ENCODE measurements at places on chromosomes 13 and 19.

- DNase-seq = peak; percentile 92
Measured at GRCh38 chr19:13060964-13061927, 41.4 kb downstream of the LYL1 start.

GRCh38 chr19:43306097-43306496 is 36.8 kb upstream of the PSG9 start:
- DNase-seq = no peak

GRCh38 chr13:66353664-66354063 is 876.5 kb downstream of the PCDH9 start:
- DNase-seq = no peak

- DNase-seq = no peak
Measured at GRCh38 chr13:102872531-102872930, 26.7 kb downstream of the ERCC5 start.

GRCh38 chr13:73451221-73452029 is 392.6 kb downstream of the KLF5 start:
- DNase-seq = no peak

DNA sequence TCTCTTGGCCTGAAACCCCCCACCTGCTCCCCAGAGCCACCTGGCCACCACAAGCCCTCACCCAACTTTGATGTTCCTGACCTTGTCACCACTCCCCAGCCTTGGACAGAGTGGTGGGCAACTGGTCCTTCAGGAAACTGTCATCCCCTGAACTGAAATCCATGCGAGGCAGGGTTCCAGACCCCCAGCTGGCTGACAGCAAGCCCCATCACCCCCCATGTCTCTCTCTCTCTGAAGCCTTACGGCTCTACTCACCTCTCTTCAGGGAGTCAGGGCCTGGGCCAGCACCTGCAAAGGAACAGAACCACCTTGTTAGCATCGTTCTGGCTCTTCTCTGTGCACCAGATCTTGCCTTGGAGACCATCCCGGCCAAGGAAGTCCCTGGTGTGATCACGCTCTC is 2.6 kb downstream of the LRFN1 start:
- DNase-seq = no peak

DNA sequence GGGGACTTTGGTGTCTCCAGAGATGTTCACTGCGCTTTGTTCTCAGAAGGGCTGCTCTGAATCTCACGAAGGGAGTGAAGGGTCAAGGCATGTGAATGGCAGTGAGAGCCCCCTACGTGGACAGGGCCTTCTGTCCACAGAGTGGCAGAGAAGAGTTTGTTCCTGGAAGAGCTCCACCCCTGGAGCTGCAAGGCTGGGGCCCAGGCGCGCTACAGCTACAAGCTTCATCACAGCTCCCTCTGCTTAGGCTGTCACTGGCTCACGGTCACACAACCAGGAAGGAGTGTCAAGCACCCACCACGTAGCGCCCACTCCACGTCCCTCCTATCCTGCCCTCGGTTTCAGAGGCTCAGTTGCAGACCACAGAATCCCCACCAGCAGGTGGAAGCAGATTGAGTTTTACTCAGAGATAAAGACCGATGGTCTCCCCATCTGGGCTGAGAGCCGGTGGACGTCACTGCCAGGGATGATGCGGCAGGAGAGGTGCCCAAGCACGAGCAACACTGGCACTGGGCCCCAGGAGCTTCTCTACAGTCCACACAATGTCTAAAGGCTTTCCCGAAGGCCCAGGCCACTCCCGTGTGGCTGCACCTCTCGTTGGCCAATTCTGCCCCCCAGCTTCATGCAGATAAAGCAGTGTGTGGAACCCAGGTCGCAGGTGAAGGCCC is 23.0 kb upstream of the TFDP1 start:
- DNase-seq = no peak

DNA sequence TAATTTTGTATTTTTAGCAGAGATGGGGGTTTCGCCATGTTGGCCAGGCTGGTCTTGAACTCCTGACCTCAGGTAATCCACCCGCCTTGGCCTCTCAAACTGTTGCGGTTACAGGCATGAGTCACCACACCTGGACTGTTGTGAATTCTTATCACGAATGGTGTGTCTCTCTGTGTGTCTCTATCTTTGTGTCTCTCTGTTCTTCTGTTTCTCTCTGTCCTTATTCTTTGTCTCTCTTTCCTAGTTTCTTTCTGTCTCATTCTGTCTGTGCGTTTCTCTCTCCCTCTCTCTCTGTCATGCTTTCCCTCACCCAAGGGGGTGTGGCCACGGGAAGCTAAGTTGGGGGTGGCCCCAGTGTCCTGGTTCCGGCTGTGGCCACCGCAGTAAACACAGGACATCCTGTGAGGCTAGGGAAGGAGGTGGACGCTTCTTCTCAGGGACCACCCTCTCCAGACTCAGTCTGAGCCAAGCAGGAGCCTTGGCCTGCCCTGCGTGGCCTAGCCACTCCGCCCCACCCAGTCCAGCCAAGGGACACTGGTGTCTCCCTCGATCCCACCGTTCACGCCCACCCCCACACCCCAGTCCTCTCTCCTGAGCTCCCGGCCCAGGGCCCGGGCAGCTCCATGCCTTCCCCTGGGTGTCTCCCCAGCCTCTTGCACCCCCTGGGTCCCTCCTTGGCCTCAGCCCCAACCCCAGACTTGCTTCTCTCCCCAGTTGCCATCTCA is 3.9 kb upstream of the PRX start:
- no peak for DNase-seq

DNA sequence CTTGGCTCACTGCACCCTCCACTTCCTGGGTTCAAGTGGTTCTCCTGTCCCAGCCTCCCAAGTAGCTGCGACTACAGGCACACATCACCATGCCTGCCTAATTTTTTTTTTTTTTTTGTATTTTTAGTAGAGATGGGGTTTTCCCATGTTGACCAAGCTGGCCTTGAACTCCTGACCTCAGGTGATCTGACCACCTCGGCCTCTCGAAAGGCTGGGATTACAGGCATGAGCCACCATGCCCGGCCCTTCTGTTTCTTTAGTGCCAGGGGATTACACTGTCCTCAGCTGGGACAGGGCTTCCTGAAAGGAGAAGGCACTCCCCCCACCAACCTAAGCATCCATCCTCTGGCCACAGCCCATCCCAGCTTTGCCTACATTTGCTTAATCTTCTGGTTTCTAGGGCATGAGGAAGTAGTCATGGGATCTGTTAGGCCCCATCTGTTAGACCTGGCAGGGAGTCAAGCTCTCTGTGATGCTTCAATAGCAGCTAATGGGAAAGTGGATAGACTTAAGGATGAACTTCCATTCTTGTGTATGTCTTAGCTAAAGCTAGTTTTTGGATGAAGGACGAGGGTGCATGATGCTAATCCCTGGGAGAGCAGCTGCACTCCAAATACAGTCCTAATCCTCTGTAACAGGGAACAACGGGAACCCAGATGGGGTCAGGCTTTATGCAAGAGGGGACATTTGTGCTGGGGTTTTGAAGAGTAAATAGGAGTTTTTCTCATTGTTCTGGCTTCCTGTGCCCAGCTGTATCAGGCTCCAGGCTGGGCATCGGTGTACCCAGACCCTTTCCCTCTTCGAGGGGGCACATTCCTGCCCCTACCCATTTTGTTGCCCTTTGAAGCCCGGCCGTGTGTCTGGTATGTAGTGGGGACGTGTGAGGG is 2.6 kb downstream of the VAV1 start:
- no peak for DNase-seq

- no peak for DNase-seq
Measured at GRCh38 chr13:109836629-109837607, 50.5 kb upstream of the IRS2 start.

DNA sequence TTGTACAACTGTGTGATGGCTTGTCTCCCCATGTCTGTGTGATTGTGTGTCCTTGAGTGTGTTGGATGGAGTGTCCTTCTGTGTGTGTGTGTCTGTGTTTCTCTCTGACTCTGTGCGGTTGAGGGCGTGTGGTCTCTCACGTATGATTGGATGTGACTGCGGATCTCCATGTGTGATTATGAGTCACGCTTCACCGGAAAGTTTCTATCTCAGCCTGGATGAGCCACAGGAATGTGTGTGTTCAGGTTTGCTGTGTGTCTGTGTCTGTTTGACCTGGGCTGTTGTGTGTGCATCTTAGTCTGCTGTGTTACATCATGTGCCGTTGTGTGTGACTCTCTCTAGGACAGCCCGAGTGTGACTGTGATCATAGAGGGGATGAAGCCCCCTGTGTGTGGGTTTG is 15.5 kb upstream of the ZNF835 start:
- no peak for DNase-seq

DNA sequence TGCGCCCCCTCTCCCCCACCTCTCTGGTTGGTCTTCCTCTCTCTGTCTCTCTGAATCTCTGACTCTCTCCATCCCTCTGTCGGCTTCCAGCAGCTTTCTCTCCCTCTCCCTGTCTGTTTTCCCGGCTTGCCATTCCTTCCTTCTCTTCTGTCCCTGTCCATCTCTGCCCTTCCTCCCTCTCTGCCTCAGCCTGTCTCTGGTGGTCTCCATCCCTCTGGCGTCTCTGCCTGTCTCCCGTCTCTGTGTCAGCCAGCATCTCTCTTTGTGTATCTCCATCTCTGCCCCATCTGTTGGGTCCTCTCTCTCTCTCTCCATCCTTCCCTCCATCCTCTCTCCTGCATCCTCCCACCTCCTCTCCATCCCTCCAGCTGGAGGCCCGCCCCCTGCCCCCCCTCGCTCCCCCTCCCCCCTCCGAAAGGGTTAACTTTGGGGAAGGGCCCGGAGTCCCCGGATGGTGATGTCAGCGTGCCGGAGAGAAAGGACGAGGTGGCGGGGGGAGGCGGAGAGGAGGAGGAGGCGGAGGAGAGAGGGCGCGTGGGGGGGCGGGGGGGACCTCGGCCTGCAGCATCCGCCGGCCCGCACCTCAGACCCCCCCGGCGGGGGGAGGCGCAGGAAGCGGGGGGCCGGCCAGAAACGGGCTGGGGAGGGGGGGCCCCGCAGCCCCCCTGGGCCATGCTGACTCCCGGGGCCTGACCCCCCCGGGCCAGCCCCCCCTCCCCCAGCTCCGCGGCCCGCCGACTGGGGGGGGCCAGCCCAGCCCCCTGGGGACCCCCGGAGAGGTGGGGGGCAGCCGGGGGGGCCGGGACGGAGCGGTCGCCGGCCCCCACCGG is at the start of gene BRSK1:
TSS of gene BRSK1 (plus strand) at position 450 of the 830 bp plus-strand sequence. CDS start 446 bp downstream, outside the sequence.
- peak; percentile 91 for DNase-seq

DNA sequence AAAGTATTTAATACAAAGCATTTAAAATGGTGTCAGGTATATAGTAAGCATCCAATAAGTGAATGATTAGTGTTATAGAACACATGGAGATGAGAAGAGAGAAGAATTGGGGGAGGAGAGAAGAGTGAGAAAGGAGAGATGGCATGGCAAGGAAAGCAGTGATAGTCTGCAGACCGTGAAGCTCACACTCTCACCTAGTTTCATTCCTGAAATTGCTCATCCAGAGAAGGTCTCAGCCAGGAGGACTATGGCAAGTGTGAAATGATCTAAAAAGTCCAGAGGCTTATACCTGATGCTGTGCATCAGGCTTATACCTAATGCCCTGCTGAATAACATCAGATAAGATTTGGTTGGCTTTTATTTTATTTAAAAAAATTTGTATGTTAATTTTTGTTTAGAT is 351.6 kb upstream of the KLF12 start:
- DNase-seq = no peak

DNA sequence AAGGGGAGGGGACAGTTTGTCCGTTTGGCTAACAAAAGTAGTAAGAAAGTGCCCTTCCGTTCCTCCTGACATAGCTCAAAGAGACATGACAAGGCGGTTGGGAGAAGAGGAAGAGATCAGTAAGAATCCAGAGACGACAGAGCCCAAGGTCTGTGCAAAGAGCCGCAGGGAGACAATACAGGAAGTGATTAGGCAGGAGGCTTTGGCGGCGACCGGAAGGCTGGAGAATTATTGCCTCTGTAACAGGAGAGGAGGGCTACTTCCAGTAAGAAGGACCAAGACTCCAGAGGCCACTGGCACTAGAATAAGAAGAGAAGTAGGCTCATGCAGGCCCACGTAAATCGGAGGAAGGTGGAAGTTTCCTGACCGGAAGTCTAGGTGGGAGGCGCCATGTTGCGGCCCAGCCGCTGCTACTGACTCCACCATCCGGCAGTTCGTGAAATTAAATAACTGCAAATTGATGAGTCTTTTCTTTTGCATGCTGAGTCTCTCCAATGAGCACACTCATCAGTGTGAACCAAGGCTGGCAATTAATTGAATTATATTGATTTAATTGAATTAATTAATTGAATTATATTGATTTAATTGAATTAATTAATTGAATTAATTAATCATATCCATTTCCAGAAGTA is 9.9 kb downstream of the RFX2 start:
- DNase-seq = no peak

GRCh38 chr13:64130171-64130570 is 2714.5 kb upstream of the PCDH20 start:
- DNase-seq = no peak

DNA sequence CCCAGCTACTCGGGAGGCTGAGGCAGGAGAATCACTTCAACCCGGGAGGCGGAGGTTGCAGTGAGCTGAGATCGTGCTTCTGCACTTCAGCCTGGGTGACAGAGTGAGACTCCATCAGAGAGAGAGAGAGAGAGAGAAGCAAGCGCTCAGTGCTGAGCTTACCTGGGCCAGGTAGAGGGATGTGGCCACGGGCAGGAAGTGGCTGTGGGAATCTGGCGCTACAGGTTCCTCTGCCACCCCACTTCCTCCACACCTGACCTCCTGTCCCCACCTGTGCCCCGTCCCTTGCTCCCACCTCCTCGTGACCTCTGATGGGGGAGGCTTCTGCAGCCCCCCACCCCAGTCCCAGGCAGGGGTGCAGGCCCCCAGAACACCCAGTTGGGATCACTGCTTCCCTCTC is 1.0 kb upstream of the NCCRP1 start:
- DNase-seq = no peak

GRCh38 chr19:58513213-58513693 is 1.5 kb upstream of the SLC27A5 start:
- no peak for DNase-seq

DNA sequence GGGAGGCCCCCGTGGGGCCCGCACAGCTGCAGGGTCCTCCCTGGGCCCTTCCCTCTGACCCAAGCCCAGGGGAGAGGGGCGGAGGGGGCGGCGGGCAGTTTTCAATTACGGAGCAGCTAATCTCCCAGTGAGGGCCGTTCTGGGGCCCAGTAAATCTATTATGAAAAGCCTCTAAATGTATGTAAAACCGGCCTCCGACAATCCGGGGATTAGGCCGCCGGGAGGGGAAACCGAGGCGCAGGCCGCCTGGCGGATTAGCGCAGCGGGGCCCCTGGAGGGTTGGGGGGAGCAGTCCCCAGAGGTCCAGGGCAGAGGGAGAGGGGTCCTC is 25.1 kb downstream of the EFNA2 start:
- DNase-seq = no peak

- DNase-seq = no peak
Measured at GRCh38 chr19:28794301-28794700, 418.6 kb downstream of the UQCRFS1 start.

DNA sequence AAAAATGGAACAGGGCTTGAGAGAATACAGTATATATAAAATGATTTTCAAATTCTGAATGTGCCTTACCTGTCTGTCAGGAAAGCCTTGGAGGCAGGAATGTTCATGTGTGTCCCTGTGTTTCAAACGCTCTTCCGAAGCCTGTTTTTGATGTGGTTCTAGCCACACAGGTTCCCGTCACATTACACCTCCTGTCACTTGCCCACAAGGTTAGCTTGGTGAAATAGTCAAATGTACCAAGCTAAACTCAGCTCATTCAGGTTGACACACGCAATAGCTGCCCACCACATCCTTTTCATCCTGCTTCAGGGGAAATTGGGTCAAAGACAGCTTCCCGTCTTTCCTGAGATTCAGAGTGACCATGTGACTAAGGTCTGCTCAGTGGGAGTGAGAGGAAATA is 574.0 kb downstream of the EFNB2 start:
- no peak for DNase-seq

Data from glutamatergic neuron (in vitro differentiated cells).